Mesenteric fat pad (tissue), 1 donor: ENCODE measurements at places on chromosomes 16 and 17. TPM values are rescaled to one million over a fixed set of nuclear protein-coding genes. Genes with fewer than 3 reads are reported as not detected.

DNA sequence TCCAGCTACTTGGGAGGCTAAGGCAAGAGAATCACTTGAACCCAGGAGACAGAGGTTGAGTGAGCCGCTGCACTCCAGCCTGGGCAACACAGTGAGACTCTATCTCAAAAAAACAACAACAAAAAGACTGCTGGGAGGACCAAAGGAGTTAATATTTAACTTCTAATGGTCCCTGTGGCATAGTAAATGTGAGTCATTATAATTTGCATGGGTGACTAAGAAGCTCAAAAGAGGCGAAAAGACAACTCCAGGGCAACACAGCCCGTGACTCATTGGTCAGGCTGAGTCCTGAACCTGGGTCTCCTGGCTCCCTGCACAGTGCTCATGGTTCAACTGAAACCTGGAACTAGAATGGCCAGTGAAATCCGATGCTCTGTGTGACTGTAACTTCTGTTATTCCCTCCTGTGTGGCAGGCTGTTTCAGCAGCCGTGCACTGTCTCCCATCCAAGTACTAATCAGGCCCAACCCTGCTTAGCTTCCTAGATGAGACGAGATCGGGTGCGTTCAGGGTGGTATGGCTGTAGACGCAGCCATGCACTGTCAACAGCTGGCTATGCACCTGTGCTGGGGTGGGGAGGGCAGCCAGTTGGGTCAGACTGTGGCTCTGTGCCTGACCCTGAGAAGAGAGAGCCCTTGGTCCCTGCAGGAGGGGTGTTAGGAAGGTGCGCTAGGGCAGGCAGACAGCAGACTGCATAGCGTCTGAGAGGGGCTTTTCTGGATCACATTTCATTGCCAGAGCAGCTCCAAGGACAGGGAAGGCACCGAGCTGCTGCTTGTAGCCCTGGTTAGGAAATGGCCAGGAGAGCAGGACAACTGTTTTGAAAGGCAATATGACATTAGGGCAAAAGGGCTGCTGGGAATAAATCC is 14.5 kb upstream of the GPRC5C start:
- no peak for DNase-seq

The CDYL2 gene
- total RNA-seq: 24.0 TPM

DNA sequence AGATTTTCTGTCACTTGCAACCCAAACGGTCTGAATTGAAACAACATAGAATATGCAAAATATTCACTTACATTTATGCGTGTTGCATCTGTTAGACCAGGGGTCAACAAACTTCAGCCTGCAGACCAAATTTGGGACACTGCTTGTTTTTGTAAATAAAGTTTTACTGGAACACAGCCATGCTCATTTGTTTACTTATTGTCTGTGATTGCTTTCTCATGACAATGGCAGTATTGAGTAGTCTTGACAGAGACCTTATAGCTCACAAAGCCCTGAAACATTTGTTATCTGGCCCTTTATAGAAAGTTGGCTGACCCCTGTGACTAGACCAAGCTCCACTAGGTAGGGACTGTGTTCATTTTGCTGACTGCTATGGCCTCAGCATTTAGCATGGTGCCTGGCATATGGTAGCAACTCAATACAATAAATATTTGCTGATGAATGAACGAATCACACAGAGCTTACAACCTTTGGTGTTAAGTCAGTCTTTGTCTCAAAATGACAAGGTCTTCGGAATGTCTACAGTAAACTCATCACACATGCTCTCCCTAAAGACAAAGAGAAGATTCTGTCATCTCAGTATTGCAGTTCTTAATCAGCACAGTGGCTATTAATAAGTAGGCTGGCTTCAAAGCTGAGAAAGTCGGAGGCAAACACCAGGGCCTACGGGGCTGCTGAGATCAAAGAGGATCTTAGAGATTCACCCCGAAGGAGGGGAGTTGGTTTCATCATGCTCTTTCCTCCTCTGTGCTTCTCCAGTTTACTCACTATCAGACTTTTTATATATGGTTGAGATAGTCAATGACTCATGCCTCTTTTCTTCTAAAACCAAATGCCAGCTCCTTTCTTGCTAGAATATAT is 95.2 kb upstream of the AXIN2 start:
- DNase-seq: no peak

DNA sequence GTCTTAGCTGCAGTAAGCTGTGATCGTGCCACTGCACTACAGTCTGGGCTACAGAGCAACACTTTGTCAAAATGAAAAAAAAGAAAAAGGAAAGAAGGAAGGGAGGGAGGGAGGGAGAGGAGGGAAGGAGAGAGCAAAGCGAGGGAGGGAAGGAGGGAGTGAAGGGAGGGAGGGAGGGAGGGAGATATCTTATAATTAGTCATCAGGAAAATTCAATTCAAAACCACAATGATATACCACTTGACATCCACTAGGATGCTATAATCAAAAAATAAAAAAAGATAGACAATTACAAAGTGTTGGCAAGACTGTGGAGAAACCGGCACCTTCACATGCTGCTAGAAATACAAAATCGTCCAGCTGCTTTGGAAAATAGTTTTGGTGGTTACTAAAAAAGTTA is 93.8 kb downstream of the CDC27 start:
- no peak for DNase-seq

The TMEM235 gene
- total RNA-seq: not detected

GRCh38 chr16:88939972-88940861 is 36.8 kb downstream of the CBFA2T3 start:
- DNase-seq: no peak

The C16orf92 gene
- not detected for total RNA-seq

- no peak for DNase-seq
Observed at GRCh38 chr17:51319186-51319585, 58.8 kb downstream of the UTP18 start.

The KRT23 gene
- 0.80 TPM for total RNA-seq

The COQ9 gene
- total RNA-seq: 39.2 TPM

DNA sequence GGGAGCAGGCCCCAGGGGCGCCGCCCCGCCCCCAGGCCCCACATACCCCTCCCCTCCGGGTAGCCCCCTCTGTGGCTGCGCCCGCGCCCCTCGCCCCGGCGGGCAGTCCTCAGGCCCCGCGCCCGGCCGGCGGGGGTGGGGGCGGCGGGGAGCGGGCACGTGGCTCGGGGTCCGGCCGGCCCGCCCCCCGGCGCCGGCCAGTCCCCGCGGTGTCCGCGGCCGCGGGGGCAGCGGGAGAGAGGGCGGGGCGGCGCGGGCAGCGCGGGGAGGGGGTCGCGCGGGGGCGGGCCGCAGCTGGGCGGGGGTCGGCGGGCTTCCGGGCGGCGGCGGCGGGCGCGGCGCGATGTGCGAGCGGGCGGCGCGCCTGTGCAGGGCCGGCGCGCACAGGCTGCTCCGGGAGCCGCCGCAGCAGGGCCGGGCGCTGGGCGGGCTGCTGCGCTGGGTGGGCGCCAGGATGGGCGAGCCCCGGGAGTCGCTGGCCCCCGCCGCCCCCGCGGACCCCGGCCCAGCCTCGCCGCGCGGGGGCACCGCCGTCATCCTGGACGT is 335 bp downstream of the NECAB2 start:
- no peak for DNase-seq

The LRRC75A gene
- total RNA-seq: 3.1 TPM

- no peak for DNase-seq
Observed at GRCh38 chr17:62750631-62751051, 57.5 kb downstream of the MARCHF10 start.

The HLF gene
- 3.3 TPM for total RNA-seq

GRCh38 chr17:28071891-28072606 is 29.6 kb downstream of the NLK start:
- no peak for DNase-seq

The TMEM186 gene
- 7.7 TPM for total RNA-seq
